ENCODE measurements at places on chromosomes 3 and 15.

GRCh38 chr3:42302924-42303634 lies 37.1 kb upstream of the CCK start:
- no peak for DNase-seq

GRCh38 chr3:151316267-151316991 lies at the start of gene GPR87:
Gene GPR87 (minus strand): TSS chr3:151316820. CDS start chr3:151300100, 16,720 bp downstream.
- no peak for DNase-seq

DNA sequence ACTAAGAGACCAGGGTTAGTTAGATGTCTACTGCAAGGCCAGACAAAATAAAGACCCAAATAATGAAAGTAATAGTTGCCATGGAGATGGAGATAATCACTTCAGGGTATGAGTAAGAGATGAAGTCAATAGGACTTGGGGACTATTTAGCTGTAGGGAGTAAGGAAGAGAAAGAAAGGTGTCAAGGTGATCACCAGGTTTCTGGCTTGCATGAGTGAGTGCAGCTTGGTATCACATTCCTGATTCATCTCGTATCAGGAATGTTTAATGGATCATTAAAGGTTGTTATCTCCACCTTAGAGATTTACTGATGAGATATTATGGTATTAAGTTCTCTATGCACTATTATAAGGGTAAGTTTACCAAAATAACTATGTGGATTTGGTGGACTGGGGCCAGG lies 357.4 kb upstream of the ATP11B start:
- no peak for DNase-seq

DNA sequence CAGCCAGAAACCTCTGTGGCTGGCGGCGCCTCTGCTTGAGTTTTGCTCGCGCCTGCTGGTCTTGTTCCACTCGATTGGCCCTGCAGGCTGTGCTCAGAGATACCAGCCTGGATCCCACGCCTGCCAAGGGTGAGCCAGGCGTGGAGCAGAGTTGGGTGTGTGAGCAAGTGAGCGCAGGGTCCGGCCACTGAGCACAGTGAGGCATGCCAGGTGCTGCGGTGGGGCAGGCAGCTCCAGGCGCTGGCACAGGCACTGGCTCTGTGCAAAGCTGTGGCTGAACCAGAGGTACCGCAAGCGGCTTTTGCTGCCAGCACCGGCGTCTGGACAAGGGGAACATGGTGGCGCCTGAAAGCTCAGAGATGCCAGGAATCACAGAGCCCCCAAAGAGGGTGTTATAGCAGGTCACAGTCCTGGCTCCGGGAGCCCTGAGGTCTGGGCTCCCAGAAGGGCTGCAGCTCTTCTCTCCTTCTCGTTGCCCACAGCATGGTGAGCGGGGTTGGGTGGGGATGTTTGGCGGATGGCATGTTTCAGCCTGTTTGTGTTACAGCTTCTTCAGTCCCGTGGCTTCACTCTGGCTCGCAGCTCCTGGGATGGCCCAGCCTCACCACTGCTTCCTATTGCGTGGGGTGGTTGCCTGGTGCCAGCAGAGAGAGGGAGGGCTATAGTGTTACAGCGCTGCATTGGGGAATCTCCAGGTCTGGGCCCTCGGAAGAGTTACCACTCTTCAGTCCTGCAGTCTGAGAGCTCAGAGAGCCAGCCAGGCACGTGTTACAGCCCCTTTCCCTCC lies 73.9 kb downstream of the NR1D2 start:
- no peak for DNase-seq

- no peak for DNase-seq
Measured at GRCh38 chr3:166060789-166061479, 223.7 kb upstream of the BCHE start.

DNA sequence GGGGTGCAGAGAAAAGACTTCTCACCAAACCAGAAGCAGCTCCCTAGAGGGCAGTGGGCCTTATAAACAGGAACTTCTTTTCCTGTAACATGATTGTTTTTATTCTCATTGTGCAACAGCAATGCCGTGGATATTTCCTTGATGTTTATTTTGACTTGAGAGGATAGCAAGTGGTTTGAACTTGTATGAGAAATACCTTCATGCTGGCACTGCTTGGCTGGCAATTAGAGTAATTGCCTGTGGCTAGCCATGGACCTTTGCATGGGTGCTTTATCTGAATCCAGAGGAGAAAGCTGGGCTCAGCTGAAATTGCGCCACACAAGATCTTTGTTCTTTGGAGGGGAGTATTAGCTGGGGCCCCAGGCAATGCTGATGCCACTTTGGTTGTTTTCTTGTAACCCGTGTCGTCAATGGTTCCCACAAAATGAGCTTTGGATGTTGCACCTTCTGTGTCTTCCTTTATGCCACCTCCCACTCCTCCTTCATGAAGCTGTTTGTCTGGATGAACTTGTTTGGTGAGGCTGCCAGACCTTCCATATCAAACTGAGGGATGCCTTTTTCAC lies 37.9 kb downstream of the CMTM8 start:
- no peak for DNase-seq

GRCh38 chr3:82081351-82081750 lies 319.9 kb upstream of the GBE1 start:
- DNase-seq: no peak
